SJCRH30 (cell line): ENCODE measurements at places on chromosomes 5 and 9. TPM values are rescaled to one million over a fixed set of nuclear protein-coding genes. Genes with fewer than 3 reads are reported as not detected.

- H3K4me3 ChIP-seq = no peak overlapping the region
- H3K27me3 ChIP-seq = no peaks in the 10 kb centered on the region
- no peak overlapping the region for H3K27ac ChIP-seq
Measured at GRCh38 chr5:3659907-3660306, 64.3 kb downstream of the IRX1 start.

The TMEM252 gene
- total RNA-seq = 1.5 and 2.1 TPM in 2 replicates

GRCh38 chr9:107710953-107711352 is 221.4 kb upstream of the KLF4 start:
- no peak overlapping the region for H3K4me3 ChIP-seq
- peaks cover 40% of the 10 kb centered on the region for H3K4me1 ChIP-seq
- H3K27me3 ChIP-seq = no peaks in the 10 kb centered on the region
- H3K27ac ChIP-seq = peak overlapping the region; percentile 9; the same call in 1 of the 2 replicates
- DNase-seq = no peak

DNA sequence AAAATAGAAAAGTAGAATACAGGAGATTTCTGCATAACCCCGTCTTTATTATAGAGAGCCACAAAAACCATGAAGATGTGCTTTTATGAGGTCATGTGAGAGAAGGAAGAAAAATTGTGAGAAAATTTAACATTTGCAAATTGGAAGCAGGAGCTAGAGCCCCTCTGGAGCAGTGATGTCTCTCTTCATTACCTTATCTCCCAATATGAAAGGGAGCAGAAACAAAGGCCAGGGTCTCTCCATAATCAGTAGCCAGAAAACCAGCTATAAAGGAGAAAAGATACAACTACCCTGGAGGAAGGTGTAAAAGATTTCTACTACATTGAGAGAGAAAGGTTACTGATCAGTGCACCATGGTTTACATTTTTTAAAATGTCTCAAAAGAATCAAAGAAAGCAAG is 53.2 kb upstream of the ITGA1 start:
- DNase-seq = no peak
- no peaks in the 10 kb centered on the region for H3K36me3 ChIP-seq
- no peak overlapping the region for H3K4me3 ChIP-seq
- H3K27me3 ChIP-seq = no peaks in the 10 kb centered on the region

The AP3S1 gene
- 139 and 141 TPM in 2 replicates for total RNA-seq

The SLC46A2 gene
- total RNA-seq = not detected in 2 replicates

DNA sequence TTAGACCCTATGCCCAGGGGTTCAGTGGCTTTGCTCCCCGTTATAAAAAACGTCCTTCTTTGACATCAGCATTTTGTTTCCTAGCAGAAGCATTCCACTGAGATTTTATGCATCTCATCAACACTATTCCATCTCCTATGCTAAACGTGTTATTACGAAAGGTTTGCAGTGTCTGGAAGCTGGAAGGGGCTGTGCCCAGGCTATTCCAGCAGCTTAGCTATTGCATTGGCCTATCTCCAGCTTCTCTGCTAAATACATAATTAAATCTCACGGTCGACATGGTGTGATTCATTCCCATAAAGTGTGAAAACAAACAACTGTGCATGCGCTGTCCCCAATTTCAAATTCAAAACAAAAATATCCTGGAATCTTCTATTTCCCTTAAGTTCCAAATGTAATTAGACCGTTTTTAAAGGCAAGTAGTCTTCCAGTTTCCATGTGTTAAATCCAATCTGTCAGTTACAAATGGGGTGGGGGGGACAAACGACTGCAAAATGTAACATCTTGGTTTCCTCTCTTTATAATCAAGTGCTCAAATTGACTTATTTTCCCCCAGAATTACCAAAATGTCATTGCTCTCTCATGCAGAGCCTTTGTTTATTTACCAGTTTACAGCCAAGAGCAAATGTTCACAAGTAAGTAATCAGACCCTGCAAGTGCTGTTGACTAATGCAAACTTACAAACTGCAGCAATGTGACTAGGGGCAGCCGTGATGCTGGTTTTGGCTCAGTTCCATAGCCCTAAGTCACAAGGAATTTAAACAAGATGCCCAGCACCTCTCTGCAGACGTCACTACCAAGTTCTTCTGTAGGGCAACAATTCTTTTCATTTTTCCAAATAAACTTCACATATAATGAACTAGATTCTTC is 212.3 kb upstream of the RORB start:
- peak; percentile 54 for DNase-seq
- H3K36me3 ChIP-seq = no peaks in the 10 kb centered on the region
- H3K27ac ChIP-seq = no peak overlapping the region
- H3K4me1 ChIP-seq = peaks cover 2% of the 10 kb centered on the region; the same call in 1 of the 2 replicates
- H3K4me3 ChIP-seq = no peak overlapping the region

DNA sequence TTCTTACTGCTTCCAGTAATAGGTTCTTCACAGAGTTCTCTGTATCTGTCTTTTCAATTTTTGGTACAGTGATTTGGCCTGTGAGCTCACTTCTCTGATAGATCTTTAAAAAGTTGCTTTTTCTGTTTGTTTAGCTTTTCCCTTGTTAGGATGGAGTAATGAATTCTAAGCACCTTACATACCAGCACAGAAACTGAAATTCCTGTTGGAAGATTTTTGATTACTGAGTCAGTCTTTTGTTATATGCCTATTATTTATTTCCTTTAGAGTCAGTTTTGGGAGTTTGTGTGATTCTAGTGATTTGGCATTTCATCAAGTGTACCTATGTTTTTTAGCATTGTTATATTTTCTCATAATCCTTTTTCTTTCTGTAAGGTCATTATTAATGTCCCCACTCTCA is 37.6 kb upstream of the IPPK start:
- DNase-seq = no peak
- no peaks in the 10 kb centered on the region for H3K4me1 ChIP-seq
- H3K27ac ChIP-seq = no peak overlapping the region
- no peaks in the 10 kb centered on the region for H3K27me3 ChIP-seq
- H3K36me3 ChIP-seq = peaks cover 24% of the 10 kb centered on the region

The IL13 gene
- not detected in 2 replicates for total RNA-seq

DNA sequence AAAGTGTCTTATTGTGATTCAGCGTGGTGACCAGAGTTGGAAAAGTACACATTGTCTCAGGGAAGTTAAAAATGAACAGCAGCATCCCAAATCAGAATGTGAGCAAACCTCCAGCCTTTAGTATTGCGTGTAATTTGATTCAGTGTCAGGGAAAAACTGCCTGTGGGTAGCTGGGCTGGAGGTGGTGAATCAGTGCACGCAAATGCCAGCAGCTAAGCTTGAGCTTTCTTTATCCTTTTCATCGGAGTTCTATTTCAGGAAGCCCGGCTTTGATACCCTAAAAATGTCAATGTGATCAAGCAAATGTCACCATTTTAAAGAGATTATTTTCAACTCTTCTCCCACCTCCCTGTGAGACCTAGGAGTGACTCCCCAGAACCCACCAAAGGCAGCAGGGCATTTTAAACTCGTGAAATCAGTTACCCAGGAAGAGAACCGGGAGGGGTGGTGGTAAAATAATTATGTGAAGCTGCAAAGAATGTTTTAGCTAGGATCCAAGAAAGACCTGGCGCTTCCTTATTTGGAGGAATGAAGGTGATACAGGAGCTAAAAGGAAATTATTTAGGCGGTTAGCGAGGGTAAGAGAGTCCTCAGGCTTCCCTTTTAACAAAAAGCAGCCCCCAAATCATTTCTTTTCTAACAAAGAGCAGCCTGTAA is 25.7 kb upstream of the C5orf47 start:
- no peaks in the 10 kb centered on the region for H3K36me3 ChIP-seq
- H3K4me3 ChIP-seq = peak overlapping the region; percentile 63
- peak overlapping the region; percentile 73 for H3K27ac ChIP-seq
- H3K4me1 ChIP-seq = peaks cover 13% of the 10 kb centered on the region
- no peaks in the 10 kb centered on the region for H3K27me3 ChIP-seq
- DNase-seq = peak; percentile 42

DNA sequence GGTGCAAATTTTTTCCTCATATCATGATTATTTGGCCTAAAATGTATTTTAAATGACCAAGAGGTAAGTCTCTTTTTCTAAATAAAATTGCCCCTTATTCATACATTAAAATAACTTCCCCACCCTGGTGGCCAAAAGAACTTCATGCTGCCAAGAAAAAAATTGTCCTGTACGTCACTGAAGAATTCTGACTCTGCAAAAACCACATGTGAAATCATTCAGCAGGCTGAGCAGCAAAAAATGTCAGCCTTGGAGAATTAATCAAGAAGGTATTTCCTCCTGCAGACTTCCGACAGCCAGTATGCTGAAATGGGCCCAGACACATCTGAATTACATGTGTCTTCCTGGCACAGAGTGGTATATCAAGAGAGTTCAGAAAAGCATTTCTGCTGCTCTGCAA is 94.6 kb upstream of the HMHB1 start:
- H3K4me3 ChIP-seq = no peak overlapping the region
- no peak for DNase-seq
- H3K4me1 ChIP-seq = no peaks in the 10 kb centered on the region
- H3K27me3 ChIP-seq = no peaks in the 10 kb centered on the region
- no peak overlapping the region for H3K27ac ChIP-seq
- H3K36me3 ChIP-seq = no peaks in the 10 kb centered on the region

DNA sequence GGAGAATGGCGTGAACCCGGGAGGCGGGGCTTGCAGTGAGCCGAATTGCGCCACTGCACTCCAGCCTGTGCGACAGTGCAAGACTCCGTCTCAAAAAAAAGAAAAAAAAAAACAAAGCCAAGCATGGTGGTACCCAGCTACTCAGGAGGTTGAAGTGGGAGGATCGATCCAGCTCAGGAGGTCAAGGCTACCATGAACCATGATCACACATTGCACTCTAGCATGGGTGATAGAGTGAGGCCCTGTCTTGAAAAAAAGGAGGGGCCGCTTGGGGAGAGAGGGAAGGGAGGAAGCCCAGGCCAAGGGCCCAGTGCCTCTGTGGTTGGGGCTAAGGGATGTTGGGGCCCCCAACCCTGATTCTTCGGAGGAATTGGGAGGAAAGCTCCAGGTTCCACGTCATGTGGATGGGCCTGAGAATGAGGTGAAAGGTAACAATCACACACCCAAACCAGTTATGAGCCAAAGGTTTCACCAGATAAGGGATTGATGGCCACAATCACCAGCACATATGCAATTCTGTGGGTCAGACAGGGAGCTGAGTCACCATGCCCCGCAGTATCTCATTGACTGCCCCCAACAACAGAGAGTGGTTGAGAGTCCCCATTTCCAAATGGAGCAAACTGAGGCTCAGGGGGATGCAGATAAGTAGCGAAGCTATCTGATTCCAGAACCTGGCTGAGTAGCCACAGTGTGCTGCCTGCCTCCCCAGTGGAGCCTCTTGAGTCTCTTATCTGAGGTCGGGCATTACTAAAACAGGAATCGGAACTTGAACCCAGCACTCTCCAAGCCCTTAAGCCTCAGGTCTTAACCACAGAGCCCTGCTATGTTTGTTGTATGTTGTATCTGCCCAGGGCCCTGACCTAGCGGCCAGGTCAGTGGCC is 20.5 kb downstream of the SWI5 start:
- H3K4me1 ChIP-seq = peaks cover 19% of the 10 kb centered on the region
- H3K36me3 ChIP-seq = no peaks in the 10 kb centered on the region
- H3K4me3 ChIP-seq = no peak overlapping the region
- no peaks in the 10 kb centered on the region for H3K27me3 ChIP-seq
- no peak for DNase-seq
- H3K27ac ChIP-seq = no peak overlapping the region

The NACC2 gene
- total RNA-seq = 3.6 and 4.4 TPM in 2 replicates

DNA sequence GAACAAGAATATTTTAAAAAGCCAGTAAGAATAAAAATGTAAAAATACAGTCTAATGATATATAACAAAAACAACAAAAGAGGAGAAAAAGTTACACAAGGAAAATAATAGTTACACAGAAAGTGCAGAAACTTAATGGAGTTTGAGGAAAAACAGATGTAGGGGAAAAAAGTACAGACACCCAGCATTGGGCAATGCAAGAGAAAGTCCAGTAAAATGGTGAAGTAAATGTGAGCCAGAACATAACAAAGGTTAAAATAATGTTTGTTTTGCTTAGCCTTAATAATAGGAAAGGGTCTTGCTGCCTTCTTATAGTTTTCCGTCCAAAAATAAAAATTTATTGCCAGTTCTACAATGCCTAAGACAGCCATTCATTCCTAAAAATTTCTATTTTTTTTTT is 364.2 kb downstream of the NNT start:
- H3K27me3 ChIP-seq = no peaks in the 10 kb centered on the region
- no peak for DNase-seq
- no peak overlapping the region for H3K27ac ChIP-seq
- no peak overlapping the region for H3K4me3 ChIP-seq
- H3K4me1 ChIP-seq = no peaks in the 10 kb centered on the region
- H3K36me3 ChIP-seq = no peaks in the 10 kb centered on the region

- no peaks in the 10 kb centered on the region for H3K36me3 ChIP-seq
- no peaks in the 10 kb centered on the region for H3K27me3 ChIP-seq
- H3K27ac ChIP-seq = no peak overlapping the region
- no peaks in the 10 kb centered on the region for H3K4me1 ChIP-seq
- H3K4me3 ChIP-seq = no peak overlapping the region
Measured at GRCh38 chr5:53126521-53126920, 17.0 kb upstream of the MOCS2 start.

DNA sequence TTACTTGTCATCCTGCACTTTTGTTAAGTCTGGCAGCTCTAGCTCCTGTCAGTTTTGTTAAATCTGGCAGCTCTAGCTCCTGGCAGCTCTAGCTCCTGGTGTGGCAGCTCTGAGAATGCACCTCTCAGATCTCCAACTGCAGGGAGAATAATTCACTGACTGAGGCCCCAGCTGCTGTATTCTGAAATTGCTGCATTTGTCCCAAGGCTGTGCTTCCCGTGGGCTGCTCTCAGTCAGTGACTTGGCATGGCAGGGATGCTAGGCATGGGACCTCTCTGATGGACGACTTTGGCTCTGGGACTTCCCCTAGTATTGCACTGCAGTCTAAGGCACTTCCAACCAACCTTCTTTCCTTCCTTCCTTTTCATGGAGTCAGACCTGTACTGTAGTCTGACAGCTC is 475.7 kb downstream of the CCDC171 start:
- no peaks in the 10 kb centered on the region for H3K27me3 ChIP-seq
- peaks cover 24% of the 10 kb centered on the region for H3K4me1 ChIP-seq
- H3K27ac ChIP-seq = no peak overlapping the region
- no peak overlapping the region for H3K4me3 ChIP-seq

GRCh38 chr9:92982130-92982529 is 34.8 kb downstream of the FGD3 start:
- H3K27ac ChIP-seq = no peak overlapping the region
- DNase-seq = no peak
- no peak overlapping the region for H3K4me3 ChIP-seq
- no peaks in the 10 kb centered on the region for H3K27me3 ChIP-seq
- H3K36me3 ChIP-seq = no peaks in the 10 kb centered on the region

- no peaks in the 10 kb centered on the region for H3K4me1 ChIP-seq
- H3K27me3 ChIP-seq = no peaks in the 10 kb centered on the region
- H3K36me3 ChIP-seq = no peaks in the 10 kb centered on the region
Measured at GRCh38 chr9:36854751-36855150, 179.3 kb downstream of the PAX5 start.

DNA sequence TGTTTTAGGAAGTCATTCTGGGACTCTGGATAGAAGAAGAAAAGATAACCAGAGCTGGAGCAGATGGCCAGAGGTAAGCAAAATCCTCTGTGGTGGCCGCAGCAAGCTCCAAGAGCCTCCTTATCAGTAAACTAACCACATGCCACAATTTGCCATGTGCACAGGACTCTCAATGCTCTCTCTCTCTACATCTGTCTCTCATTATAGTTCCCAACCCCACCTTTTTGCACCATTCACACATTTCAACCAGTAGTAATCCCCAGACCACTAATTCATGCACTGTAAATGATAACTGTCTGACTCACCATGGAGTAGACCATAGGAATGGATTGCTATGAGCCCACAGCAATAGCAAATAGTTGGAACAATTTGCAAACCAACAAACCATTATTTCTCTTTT is 526.1 kb downstream of the TLR4 start:
- peak; percentile 75 for DNase-seq
- H3K36me3 ChIP-seq = no peaks in the 10 kb centered on the region
- H3K4me1 ChIP-seq = peaks cover 22% of the 10 kb centered on the region
- H3K4me3 ChIP-seq = no peak overlapping the region
- H3K27ac ChIP-seq = no peak overlapping the region

GRCh38 chr5:89908876-89909275 is 500.7 kb downstream of the CETN3 start:
- no peak for DNase-seq
- no peaks in the 10 kb centered on the region for H3K36me3 ChIP-seq
- H3K27ac ChIP-seq = no peak overlapping the region
- H3K4me1 ChIP-seq = no peaks in the 10 kb centered on the region
